Islet precursor cell (in vitro differentiated cells): ENCODE measurements at places on chromosomes 1 and 21.

- no peak for DNase-seq
These were observed 2.1 kb downstream of the CD55 start for GRCh38 chr1:207323425-207324225.

DNA sequence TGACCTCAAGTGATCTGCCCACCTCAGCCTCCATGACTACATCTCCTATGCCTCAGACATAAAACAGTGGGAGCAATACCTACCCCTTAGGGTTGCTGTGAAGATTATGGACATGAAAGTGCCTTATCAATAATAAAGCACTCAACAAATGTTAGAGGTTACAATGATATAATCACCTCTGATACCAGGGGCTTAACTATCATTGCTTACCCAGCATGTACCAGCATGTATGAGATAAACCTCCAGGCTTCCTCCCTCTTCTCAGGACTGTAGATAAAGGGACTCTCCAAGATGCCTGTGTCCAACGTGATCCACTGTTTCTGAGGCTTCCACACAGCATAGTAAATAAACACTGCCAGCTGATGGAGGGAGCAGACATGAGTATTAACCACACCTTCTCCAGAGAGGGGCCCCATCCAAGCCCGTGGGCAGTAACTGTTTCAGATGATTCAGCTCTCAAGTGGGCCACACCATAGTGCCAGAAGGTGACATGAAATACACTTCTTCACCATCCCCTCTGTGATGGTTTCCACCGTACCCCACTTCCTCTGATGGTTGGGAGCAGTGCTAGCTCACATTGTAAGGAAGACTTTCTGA lies 26.2 kb downstream of the RHBDL2 start:
- DNase-seq: no peak

- DNase-seq: peak; percentile 92
These were observed at the start of gene DOCK7 for GRCh38 chr1:62687903-62688686. Gene DOCK7, minus strand, starts transcription at chr1:62688386. Its CDS starts 122 bp downstream, at chr1:62688264.

DNA sequence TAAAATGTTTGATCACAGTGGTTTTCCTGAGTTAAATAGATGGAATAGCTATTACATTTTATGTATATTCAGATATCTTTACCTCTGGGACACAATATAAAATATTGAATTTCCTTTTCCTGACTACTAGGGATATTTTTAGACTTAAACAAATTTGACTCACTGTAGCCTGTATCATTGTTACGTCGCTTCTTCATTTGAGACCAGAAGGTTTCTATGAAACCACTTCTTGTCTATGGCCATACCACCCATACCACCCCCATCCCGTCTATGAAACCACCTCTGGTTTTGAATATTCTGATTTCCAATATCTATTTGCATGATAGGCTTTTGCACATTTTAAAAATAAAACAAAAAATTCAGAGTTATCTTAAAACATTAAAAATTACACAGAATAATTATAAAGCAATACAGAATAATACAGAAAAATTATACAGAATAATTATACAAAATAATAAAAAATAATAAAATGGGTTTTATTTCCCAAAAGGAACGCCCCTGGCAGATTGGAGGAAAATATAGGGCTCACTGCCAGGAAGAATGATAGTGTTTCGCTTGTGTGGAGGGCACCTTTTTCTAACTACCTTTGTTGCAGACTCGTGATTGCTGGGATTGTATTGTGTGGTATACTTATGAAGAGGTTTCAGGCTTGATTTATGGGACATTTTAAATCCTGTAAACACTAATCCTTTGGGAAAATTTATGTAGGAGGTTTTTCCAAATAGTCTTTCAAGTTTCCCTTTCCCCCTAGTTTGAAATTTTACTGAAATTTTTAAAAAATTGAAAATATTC lies 4.7 kb downstream of the SPEN start:
- no peak for DNase-seq

DNA sequence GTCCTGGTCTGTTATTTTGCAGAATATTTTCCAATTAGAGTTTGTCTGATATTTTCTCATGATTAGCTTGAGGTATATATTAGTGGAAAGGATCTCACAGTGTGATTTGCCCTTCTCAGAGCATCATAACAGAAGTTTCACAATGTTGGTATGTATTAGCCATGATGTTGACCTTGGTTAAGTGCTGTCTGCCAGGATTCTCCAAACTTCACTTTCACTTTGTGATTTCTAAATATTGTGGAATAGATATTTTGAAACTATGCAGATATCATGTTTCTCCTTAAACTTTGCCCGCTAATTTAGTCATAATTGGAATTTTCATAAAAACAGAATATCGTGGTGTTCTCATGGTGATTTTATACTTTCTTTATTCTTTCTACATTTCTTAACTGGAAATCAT lies 98.0 kb upstream of the DEPDC1 start:
- DNase-seq: no peak

- DNase-seq: no peak
These were observed 44.0 kb downstream of the PDE4B start for GRCh38 chr1:65836686-65837085.

GRCh38 chr1:73998348-73998959 lies 199.5 kb downstream of the LRRIQ3 start:
- DNase-seq: no peak

DNA sequence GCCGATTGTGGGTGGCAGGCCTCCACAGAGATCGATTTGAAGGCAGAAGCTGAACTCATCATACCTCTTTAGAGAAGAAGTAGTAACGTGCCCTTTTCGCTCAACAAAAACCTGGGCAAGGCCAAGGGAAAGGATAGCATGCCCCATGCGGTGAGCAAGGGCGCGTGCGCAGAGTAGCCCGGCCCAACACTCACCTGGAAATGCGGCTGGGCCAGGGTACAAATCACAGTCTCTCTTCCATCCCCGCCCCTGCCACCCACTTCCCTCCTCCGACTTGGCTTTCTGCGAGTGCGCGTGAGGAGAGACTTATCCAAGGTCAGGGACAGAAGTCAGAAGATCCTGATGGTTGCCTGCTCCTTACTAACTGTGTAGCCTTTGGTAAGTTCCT lies 160.7 kb upstream of the C1orf21 start:
- no peak for DNase-seq

GRCh38 chr1:77627978-77628570 lies 54.4 kb downstream of the ZZZ3 start:
- no peak for DNase-seq

DNA sequence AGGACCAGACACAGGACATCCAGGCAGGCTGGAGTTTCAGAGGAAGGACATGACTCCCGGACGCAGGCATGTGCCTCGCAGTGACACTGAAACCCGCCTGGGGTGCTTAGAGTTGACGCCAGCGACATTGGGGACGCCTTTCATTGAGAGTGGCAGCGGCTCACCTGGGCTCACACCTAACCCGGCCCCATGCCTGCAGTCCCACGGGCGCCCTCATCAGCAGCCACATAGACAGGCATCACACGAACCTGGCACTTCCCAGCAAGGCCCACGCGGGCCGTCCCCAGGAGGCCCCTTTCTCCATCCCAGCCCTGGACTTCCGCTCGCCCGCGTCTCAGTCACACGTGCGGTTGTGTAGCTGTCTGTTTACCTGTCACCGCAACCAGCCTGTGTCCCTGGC lies 17.0 kb downstream of the ITGB2 start:
- no peak for DNase-seq

- no peak for DNase-seq
These were observed 2.0 kb downstream of the MTARC2 start for GRCh38 chr1:220750131-220750515.

DNA sequence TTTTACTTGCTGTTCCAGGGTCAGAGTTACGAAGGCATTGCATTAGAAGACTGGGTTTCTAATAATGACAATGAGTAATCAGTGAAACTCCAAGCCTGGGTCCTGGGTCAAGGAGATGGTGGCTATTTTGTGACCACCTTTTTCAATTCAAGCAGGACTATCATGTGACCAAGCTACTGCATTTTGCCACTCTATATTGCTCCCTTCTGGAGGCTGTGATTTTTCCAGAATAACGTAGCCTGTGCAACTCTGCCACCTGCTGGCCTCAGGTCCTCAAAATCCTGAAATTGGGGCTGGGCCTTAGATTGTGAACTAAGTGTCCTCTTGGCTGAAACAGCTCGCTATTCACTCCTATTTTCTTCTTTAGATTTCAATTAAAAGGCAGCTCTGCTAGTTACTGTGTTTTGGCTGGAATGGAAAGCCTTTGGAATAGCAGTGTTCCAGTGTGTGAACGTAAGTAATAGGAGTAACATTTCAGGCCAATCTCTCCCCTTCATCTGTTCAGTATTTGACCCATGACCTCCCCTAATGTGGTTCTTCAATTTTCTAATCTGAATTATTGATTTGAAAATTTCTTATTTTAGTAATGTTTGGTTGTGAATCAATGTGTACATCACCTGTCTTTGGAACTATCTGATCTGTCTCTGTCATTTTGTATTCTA lies 52.9 kb upstream of the CD46 start:
- DNase-seq: peak; percentile 83

GRCh38 chr1:115755456-115756370 lies 12.8 kb downstream of the CASQ2 start:
- DNase-seq: no peak

- DNase-seq: no peak
These were observed 18.9 kb downstream of the LDLRAP1 start for GRCh38 chr1:25562101-25562927.

DNA sequence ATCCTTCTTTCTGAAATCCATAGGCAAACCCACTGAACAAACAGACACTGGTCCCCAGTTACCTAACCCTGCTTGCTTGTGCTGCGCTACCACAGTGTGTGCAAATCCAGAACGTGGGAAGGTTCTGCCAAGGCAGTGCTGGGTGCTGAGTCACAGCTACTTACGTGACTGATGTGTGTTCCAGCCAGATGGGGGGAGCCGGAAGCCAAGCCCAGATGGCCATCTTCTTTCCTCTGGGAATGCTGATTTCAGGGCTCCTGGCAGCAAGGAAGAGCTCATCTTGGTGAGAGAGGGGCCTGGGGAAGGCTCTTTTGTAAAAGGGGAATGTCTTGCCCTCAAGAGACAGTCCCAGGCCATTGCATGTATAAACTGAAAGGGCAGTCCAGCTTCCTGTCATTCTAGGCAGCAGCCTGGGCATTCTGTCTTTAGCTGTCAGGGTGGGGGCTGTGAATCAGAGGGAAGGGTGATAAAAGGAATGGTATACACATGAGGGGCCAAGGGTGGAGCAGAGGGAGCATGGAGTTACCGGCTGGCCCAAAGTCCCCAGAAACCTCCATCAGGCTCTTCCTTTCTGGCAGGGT lies 54.1 kb downstream of the CD46 start:
- peak; percentile 79 for DNase-seq

DNA sequence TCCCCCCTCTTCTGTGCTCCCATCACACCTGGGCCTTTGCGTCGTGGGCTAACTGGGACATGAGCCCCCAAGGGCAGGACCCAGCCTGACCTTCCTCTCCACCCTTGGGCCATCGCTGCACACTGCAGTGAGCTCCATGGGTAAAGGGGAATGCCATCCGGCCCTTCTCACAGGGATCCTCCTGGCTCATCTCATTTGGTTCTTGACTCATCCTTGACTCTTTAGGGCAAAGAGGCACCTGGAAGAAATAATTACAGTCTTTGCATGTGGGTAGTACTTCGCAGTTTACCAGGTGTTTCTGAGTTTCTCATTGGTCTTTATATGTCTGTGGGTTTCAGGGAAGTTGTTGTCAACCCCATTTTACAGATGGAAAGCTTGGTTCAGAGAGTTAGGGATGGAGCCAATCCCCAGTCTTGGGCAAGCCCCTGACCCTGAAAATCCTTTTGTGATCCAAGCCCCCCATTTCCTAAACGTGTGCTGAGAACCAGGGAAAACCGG lies 59.3 kb upstream of the ID3 start:
- no peak for DNase-seq

DNA sequence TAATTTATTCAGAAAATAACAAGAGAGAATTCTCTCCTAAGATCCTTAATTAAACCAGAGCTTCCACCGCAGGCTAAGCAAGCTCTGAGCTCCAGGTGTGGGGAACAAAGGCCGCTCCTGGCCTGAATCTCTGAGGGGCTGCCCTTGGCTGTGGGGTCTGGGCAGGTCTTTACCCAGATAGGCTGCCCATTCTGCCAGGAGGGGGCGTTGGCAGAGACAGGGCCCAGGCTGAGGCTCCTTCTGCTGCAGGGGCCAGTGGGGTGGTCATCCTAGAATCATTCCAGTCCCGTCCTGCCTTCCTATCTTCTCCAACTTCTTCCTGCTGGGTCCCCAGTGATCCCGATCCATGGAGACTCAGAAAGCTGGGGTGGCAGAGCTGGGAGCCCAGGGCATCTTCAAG lies 82.9 kb upstream of the POU3F1 start:
- DNase-seq: no peak

- DNase-seq: peak; percentile 56
These were observed 3.9 kb downstream of the S100A9 start for GRCh38 chr1:153361480-153362109.

GRCh38 chr21:42635848-42636519 lies 17.4 kb upstream of the PDE9A start:
- DNase-seq: no peak

DNA sequence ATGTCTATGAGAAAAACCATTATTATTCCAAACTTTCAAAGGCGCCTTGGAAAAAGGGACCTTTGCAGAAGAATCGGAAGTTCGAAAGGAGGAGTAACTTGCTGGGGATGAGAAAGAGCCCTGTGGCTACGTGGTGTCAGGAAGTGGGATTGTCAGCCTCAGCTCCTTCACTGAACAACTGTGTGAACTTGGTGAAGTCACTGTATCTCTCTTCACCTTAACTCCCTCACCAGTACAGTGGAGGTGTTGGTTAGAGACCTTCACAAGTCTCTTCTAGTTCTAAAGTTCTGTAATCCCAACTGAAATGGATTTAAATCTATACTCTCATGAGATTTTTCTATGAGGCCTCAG lies 285.6 kb downstream of the CACNA1E start:
- no peak for DNase-seq

- DNase-seq: peak; percentile 88
These were observed 567.2 kb downstream of the NPHP4 start for GRCh38 chr1:5424802-5425703.

DNA sequence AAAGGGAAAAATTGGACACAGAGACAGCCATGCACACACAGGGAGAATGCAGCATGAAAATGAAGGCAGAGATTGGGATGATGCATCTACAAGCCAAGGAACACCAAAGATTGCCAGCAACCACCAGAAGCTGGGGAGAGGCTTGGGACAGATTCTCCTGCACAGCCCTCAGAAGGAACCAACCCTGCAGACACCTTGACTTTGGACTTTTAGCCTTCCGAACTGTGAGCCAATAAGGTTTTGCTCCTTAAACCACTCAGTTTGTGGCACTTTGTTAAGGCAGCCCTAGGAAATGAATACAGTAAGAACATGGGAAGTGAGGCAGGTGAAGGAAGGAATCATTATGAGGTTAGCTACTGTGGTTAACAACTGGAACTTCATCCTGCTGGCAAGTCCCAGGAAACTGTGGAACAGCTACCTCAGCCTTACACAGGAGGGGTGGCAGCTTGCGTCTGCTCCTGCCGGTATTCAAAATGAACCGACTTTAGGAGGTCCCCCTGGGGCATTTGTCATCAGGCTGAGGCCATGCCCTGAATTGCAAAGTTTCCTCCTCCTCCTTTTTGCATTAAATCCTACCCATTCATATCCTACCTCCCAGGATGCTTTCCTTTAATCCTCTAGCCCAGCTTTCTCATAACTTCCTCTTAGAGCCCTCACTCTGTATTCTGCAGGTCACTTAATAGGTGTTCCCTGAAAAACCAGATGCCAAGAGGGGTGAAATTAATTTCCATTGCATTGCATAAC lies 15.4 kb downstream of the CD247 start:
- peak; percentile 54 for DNase-seq
